COR-L47 (cell line): ENCODE measurements at places on chromosomes 13 and 19.

DNA sequence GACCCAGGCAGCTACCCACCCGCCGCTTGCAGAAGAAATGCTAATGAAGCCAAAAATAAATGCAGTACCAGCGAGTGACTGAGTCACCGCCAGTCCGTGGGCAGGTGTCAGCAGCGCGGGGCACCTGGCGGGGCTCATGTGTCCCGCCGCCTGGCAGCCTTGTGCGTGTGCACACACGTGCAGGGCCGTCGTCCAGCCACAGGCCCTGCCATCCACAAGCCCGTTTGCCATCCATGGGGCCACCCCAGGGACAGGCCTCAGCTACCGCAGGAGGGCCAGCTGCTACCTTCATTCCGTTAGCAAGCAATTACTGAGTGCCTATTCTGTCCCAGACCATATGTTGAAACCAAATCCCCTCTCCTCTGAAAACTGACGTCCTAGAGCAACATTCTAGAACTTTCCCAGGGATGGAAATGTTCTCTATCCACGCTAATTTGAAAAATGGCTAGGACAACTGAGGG, 20.5 kb downstream of the NCAN start:
- DNase-seq: no peak

DNA sequence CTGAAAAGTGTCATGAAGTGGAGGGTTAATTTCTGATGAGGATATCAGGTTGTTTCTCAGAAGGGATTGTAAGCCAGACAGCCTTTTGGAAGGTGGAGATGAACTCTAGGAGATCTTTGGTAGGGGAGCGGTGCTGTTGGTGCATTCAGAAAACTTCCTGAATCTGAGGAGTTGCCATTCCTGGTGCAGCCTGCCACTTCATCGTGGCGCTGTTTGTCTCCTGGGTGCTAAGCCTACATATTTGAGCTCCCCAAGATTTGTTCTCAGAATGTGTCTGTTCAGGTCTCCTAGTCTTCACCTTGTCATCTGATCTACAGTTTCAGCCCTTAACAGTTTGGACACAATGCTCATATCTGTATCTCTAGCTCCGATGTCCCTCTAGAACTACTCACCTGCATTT, 285.6 kb downstream of the MTUS2 start:
- DNase-seq: no peak

DNA sequence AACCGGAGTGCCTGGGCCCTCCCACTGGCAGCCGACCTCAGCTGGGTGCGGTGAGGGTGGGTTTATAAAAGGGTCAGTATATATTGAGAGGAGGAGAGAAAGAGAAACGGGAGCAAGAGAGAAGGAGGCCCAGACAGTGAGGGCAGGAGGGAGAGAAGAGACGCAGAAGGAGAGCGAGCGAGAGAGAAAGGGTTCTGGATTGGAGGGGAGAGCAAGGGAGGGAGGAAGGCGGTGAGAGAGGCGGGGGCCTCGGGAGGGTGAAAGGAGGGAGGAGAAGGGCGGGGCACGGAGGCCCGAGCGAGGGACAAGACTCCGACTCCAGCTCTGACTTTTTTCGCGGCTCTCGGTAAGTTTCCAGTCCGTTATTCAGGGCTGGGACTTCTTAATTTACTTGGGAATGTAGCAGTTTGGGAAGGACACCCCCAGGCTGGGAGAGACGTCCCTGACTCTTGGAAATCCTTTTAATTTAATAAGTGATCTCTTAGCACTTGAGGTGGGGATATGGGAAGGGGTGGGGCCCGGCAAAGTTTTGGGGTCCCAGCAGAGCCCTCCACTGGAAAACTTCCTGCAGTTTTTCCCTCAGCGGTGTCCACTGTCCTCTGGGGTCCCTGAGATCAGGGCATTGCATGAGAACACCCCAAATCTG, at the start of gene EMP3:
EMP3 (plus strand) TSS at position 288 of the 646 bp plus-strand sequence. CDS start 1,293 bp downstream, outside the sequence.
- DNase-seq: no peak

- no peak for DNase-seq
Measured at GRCh38 chr13:33125821-33126570, 109.8 kb downstream of the KL start.

DNA sequence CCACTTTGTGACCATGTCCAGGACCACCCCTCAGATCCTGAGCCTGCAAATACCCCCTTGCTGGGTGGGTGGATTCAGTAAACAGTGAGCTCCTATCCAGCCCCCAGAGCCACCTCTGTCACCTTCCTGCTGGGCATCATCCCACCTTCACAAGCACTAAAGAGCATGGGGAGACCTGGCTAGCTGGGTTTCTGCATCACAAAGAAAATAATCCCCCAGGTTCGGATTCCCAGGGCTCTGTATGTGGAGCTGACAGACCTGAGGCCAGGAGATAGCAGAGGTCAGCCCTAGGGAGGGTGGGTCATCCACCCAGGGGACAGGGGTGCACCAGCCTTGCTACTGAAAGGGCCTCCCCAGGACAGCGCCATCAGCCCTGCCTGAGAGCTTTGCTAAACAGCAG, 7.7 kb upstream of the CEACAM7 start:
- DNase-seq: no peak

- DNase-seq: no peak
Measured at GRCh38 chr13:81199956-81200355, 859.0 kb upstream of the SPRY2 start.

DNA sequence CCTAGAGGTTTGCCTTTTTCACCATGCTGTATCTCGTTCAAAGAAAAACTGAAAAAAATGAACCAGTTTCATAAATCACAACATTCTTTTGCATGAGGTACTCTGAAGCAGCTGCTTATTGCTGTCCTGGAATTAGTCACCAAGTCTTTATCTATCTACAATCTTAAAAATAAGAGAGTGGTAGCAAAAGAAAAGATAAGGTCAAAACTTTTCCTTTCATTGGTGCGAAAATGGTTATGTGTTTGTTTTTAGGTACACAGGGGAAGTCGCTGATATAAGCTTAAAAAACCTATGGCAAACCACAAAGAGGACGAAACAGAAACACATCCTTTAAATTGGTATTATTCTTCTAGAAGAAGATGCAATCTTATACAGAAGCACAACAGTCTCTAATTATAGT, 20.7 kb downstream of the OBI1 start:
- DNase-seq: no peak

DNA sequence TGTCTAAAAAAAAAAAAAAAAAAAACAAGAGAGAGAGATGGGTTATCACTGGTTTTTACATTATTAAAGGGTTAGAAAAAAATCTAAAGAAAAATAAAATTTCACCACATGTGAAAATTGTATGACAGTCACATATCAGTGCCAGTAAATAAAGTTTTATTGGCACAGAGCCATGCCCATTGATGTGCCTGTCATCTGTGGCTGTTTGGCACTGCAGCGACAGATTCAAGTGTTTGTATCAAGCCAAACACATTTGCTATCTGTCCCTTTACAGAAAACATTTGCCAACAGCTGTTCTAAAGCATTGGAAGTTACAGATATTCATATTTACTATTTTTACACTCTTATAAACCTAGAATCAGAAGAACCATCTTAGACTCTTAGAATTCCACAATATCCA, 16.3 kb downstream of the FCHO1 start:
- DNase-seq: no peak
